ENCODE measurements at places on chromosomes 5 and 9.

- DNase-seq: no peak
Measured at GRCh38 chr9:123408313-123409262, 52.6 kb downstream of the CRB2 start.

DNA sequence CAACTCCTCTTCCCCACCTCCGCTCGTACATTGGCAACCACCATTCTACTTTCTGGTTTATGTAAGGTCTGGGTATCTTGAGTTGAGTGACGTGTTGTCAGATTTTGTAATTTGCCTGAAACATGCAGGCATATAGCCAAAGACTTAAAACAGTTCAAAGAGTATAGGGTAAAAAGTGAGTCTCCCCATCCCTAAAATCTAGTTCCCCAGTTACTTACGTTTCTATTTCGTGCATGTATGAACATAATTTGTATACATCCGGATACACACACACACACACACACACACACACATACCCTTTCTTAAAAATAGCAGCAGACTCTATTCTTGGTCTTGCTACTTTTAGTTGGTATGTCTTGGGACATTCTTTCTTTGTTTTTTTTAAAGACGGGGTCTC, 915 bp downstream of the HSDL2 start:
- DNase-seq: no peak

- DNase-seq: no peak
Measured at GRCh38 chr9:125888211-125888610, 141.0 kb downstream of the PBX3 start.

- no peak for DNase-seq
Measured at GRCh38 chr5:36389245-36389644, 87.5 kb upstream of the RANBP3L start.

- no peak for DNase-seq
Measured at GRCh38 chr5:141573489-141574121, 45.2 kb downstream of the DIAPH1 start.

DNA sequence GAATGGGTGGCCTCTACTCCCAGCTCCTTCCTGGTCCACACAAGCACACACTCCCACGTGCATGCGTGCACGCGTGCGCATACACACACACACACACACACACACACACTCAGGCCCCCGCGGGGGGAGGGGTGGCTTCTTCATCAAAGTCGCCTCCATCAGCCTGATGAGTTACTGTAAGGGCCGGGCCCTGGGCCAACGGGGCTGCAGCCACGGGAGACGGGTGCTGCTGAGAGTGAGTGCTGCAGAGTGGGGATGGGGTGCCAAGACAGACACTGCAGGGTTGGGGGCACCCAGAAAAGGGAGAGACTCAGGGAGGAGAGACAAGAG, 18.1 kb downstream of the CNTFR start:
- no peak for DNase-seq

- no peak for DNase-seq
Measured at GRCh38 chr5:124370601-124371000, 375.8 kb downstream of the ZNF608 start.

DNA sequence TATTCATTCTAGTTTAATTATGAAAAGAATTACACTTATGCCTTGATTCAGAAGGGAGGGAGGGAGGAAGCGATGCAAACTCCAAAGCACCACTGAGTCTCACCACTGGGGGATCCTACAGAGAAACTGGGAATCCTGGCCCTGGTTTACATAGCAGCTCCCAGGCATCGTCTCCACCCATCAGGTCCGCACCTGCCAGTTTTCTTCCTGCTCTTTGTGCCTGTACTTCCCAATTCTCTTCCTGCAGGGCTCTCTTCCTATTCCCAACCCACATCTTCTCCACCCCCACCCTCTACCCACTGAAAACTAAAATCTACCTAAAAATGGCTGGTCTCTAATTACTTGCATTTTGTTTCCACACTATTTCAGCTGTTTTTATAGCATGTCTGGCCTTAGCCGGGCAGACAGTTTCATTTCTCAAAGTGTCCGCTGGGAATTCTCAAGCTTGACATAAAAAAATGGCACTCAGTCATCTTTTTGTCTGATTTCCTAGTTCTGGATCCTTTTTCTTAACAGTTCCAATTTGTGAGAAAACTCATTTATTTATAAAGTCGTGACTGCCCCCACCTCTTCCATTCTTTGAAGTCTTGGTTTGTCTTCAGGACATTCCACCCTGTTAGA, 1.6 kb upstream of the TNIP1 start:
- no peak for DNase-seq
